ENCODE measurements at places on chromosomes 12 and 14.

- DNase-seq: no peak
Observed at GRCh38 chr12:55932551-55932910, 1.6 kb downstream of the DGKA start.

GRCh38 chr12:55955344-55955743 lies 10.5 kb downstream of the PMEL start:
- no peak for DNase-seq

GRCh38 chr12:107322063-107322462 lies 228.7 kb upstream of the CRY1 start:
- no peak for DNase-seq

- no peak for DNase-seq
Observed at GRCh38 chr14:102028733-102029132, 58.1 kb downstream of the HSP90AA1 start.

Data from NCI-H774 (cell line).